Activated naive CD4-positive, alpha-beta T cell treated with anti-CD3 and anti-CD28 coated beads, Interleukin-2, amount 50 U/mL, for 72 hours (primary cell): ENCODE measurements at places on chromosomes 2 and 18. TPM values are rescaled to one million over a fixed set of nuclear protein-coding genes. Genes with fewer than 3 reads are reported as not detected.
A peak's percentile ranks its signal among the peaks of the same experiment; 100 is the strongest.

The INHA gene
- total RNA-seq = not detected

DNA sequence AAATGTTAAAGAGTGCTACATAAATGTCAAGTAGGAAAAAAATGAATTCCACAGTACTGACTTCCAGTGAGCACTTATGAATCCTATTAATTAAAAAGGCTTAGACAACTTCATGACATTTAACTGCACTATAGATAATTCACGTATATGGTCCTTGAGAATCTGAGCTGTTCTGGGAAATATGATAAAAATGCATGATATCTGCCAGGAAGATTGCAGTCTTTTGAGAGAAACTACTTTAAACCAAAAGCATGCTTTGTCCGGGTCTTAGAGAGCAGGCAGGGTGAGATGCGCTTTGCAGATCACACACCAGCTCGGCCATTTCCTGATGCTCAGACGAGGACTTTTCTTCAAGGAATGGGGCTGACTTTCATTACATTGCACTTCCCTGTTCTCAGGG is 42.6 kb downstream of the CMPK2 start:
- no peak for DNase-seq

GRCh38 chr18:31512203-31512764 is 14.3 kb downstream of the DSG2 start:
- DNase-seq = no peak

GRCh38 chr18:62336618-62337017 is 11.5 kb downstream of the TNFRSF11A start:
- no peak for DNase-seq

GRCh38 chr18:62420513-62421209 is 95.6 kb downstream of the TNFRSF11A start:
- peak; percentile 69 for DNase-seq

DNA sequence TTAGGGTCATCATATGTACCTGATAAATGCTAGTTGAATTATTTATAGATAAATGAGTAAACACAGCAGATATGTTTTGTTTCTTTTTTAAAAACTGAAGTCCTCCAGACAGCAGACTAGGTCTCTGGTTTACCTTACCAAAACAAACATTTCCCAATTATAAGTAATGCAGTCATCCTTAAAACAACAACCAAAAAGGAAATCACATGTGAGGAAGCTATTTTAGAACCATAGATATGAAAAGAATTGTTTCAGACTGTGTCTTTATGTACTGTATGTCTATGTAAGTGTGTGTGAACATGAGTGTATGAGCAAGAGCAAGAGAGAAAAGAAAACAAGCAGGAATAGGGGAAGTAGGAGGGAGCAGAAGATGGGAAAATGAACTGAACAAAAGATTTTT is 441.0 kb downstream of the CPS1 start:
- DNase-seq = no peak
